CD4-positive, alpha-beta T cell treated with Interleukin-6 at 100 ng/mL for 8 hours (primary cell): ENCODE measurements at places on chromosomes 3 and 15.
A peak's percentile ranks its signal among the peaks of the same experiment; 100 is the strongest.

GRCh38 chr3:197957790-197958133, 2.3 kb upstream of the LMLN start:
- DNase-seq, result no peak

DNA sequence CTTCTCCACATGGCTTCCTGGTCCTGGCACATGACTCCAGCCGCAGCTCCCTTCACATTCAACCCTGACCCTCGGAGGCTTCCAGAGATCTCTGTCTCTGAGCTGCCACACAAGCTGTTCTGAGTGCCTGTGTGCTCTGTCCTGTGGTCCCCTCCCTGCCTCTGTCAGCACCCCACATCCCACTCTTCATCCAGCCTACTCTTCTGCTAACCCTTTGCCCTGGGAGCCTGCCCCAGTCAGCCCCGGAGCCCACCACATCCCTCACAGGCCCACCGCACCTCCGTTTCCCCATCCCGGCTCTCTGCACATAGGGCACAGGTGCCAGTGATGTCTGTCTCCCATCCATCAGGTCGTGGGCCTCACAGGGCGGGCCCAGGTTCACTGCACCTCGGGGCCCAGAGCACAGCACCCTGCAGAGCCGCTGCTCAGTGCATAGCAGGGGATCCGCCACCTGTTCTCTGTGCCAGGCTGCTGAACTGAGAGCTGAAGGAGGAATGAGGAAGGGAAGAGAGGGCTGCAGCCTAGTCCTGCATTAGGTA, 133.6 kb downstream of the UACA start:
- no peak for DNase-seq

GRCh38 chr3:32733631-32734229, 48.7 kb downstream of the CNOT10 start:
- no peak for DNase-seq

DNA sequence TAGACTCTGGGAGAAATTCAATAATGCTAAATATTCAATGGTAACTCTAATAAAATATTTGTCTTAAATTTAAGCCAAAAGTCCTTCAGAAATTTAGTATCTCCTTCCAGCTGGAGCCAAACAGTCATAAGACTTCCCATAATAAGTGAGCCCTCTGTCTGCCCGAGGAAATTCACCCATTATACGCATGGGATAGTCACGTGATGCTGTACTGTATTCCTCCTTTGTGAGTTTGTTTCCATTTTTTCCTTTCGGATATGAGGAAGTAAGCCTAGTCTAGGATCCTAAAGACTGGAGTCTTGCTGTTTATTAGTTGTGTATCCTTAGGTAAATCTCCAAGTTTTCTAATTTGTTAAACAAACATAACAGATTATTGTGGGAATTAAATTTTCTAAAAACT, 110.4 kb upstream of the PLAAT1 start:
- DNase-seq, result no peak

DNA sequence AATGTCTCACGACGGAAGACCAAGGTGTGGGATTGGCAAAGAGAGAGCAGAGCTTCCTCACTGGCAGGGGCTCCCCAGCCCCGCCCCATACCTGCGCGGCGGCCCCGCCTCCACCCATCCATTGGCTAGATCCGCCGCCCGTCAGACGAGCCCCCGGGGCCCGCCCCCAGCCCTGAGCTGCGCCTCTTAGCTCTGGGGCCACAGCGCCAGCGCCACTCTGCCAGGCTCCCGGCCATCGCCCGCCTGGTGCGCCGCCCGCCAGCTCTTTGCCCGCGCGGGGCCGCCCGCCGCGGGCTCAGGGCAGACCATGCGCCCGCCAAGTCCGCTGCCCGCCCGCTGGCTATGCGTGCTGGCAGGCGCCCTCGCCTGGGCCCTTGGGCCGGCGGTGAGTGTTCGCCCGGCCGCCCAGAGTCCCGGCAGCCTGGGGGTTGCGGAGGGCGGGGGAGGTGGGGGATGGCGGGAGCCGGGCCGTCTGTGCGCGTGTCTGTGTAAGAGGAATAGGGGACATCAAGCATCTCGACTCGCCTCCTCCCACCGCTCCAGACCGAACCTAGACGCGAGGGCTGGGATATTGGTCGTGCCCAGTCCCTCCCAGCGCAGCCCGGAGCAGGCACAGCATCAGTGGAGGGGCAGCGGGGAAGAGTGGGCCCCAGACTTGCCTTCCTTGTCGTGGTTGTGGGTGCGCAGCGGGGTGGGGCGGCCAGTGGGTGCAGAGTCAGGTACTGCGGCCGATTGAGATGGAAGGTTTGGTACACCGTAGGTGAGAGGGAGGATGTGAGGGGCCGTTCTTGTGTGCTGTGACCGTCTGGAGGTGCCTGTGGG, at the start of gene VIPR1:
Gene VIPR1 (plus strand): TSS at position 215 of the 822 bp plus-strand sequence. CDS start 93 bp downstream, at position 308.
- DNase-seq, result peak; percentile 93

DNA sequence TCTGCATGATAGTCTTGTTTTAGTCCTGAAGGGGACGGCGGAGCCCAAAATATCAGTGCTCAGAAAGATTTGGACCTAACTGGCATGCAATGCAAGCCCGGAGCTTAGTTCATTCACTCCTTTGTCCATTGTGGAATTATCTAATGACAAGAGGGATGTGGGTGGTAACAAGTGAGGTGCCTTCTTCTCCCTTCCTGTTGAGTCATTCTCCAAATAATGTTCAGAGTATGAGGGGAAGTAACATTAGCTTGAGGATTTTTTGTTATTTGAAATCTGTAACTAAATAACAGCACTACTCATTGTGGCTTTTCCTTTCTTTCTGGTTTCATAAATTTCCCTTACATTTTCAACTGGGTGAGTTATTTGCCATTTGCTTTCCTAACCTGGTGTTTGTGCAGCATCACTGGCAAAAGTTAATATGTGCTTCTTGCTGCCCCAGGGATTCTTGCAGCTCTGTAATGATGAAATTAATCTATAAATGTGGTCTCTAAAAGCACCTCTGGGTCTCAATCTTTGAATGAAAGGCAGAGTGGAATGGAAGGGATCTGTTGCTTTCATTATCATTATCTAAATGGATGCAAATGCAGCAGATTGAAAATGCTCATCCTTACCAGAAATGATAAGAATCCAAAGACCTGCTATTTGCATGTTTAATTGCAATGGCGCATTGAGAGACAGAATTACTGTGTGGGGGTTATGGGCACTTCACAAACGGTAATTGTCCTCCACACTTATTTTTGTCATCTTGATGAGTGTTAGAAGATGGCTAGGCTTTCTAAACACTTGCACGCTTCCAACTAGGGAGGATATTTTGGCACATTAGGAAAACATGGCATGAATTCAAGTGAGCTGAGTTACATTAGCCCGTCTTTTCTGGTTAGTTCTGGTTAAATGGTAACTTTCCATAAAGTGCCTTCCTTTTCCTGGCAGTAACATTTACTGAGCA, 89.9 kb upstream of the MITF start:
- no peak for DNase-seq

DNA sequence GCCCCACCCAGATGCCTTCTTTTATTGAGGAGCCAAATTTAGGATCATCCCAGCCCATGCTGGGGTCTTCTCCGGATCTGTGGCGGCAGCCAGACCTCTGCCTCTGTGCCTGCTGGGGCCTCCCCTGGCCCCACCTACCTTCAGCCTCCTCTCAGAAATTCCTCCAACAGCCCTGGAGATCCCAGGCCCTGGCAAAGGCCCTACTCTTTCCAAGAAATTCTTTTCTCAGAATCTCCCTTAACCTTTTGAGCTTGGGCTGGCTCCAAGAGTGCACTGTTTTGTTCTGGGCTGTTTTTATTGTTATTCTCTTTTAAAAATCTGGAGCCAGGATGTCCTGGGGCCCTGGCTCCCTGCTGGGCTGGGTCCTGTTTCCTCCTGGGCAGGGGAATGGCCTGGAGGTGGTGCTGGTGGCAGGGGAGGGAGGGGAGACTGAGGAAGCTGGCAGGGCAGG, 57.8 kb downstream of the GRIP2 start:
- no peak for DNase-seq

GRCh38 chr15:75148280-75148679, 53.4 kb upstream of the C15orf39 start:
- no peak for DNase-seq

DNA sequence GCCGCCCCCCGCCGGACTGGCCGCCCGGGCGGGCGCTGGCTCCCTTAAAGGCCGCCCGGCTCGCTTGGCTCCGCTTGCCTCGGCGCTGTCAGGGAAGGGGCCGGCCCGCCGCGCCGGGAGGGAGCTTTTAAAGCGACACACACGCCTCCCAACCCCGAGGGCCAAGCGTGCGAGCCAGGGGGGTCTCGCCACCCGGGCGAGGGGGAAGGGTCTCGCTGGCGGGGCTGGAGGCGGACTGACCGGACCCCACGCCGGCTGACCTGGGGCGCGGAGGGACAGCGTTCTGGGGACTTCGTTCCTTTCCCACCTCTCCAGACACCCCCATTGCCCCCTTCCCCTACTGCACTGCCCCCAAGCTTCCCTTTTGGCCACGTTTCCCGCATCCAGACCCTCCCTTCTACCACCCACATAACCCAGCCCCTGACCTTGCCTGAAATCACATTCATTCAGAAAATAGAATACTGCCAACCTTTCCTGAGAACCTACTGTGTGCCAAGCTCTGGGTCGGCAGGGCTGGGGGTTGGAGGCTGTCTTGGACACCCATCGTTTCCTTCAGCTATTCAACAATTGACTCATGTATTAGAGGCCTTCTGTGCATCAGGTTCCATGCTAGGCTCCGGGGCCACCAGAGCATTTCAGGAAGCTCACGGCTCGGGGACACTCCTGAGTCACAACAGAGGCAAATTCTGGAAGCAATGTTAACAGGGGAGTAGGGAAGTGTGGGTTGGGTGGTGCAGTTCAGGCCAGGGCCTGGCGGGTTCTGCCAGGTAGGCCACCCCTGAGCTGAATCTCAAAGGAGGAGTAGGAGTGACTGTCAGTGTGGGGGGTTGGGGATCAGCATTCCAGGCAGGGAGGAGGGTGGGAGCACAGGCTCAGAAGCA, at the start of gene INSYN1:
Gene INSYN1 (minus strand): TSS at position 102 of the 881 bp plus-strand sequence. CDS start 2,221 bp downstream, outside the sequence.
- DNase-seq, result no peak

DNA sequence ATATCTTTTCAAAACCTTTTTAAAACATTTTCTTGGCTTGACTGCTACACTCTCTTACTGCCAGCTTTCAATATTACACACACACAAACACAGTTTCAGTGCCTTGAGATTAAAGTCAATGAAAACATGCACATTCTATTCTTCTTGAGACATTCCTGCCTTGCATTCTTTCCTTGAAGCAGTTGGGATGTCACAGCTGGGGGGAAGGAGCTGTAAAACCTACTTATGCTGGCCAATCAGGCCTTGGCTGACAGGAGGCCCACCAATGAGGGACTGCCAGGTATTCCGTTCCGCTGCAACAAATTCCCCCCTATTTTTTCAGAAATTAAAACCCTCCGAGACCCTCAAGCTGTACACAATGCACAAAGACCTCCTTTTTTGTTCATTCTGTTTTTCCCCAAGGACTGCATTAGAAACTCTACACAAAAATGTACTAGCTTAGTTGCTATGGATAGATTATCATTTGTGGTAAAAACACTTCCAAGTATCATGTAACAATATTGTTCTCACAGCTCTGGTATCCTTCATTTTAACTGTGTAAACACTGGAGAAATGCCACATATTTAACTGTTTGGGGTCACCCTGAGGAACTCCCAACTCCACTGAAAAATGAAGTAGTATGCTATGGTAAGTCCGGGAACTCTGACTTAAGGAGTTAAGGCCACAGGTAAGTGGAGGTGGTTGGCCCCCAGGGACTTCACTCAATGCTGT, 18.5 kb downstream of the FSTL1 start:
- DNase-seq, result no peak

- no peak for DNase-seq
These were observed 80.7 kb downstream of the SQOR start for GRCh38 chr15:45715528-45715927.

- DNase-seq, result no peak
These were observed 64.2 kb upstream of the TIMP4 start for GRCh38 chr3:12222775-12223485.
